Tibial artery (tissue), 4 donors: ENCODE measurements at places on chromosomes 16 and 17.
A peak's percentile ranks its signal among the peaks of the same experiment; 100 is the strongest.

DNA sequence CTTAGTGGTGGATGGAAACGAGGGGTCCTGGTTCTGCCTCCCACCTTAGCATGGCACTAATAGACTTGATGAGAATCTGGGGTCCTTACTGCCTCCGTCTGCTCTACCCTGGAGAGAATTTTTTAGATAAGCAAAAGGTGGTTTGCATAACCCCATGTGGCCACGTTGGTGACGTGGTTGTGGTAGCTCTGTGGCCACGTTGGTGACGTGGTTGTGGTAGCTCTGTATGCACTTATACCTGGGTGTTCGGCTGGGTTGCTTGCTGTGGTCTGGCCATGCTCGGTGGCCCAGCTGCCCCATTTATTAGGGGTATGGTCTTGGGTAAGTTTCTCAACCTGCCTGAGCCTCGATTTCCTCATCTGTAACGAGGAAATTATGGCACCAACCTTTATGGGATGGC lies 13.0 kb downstream of the SPIRE2 start:
- no peak for DNase-seq

GRCh38 chr16:81617021-81617346 lies 162.1 kb upstream of the PLCG2 start:
- no peak for DNase-seq

DNA sequence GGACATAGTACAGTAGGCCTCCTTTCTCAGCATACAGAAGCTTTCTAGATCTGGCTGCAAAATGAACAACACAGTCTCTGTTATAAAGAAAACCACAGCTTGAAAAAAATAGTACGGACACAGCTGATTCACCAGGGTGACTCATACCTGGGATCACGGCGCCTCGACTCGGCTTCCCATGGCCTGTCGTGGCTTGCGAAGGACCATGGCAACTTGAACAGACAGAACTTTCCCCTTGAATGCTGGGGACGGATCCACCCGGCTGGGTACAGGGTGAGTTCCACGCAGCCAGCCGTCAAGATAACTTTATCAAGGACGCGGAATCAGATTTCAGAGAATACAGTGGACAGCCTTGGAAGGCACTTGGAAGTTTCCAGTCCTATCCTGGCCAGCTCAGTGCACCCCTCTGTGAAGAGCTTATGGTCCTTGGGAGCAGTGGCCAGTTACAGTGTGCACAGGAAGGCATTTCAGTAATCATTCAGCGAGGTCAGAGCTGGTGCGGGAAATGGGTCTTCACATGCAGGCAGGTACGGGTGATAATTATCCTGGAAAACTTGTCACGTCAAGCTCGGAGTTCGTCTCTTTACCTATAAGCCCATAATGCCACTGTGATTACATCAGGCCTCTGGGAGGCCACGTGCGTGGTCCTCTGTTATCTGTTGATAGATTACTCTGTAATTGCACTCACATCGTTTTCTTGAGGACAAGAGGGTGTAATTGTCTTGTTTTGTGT lies 57.9 kb upstream of the MAF start:
- DNase-seq: no peak

DNA sequence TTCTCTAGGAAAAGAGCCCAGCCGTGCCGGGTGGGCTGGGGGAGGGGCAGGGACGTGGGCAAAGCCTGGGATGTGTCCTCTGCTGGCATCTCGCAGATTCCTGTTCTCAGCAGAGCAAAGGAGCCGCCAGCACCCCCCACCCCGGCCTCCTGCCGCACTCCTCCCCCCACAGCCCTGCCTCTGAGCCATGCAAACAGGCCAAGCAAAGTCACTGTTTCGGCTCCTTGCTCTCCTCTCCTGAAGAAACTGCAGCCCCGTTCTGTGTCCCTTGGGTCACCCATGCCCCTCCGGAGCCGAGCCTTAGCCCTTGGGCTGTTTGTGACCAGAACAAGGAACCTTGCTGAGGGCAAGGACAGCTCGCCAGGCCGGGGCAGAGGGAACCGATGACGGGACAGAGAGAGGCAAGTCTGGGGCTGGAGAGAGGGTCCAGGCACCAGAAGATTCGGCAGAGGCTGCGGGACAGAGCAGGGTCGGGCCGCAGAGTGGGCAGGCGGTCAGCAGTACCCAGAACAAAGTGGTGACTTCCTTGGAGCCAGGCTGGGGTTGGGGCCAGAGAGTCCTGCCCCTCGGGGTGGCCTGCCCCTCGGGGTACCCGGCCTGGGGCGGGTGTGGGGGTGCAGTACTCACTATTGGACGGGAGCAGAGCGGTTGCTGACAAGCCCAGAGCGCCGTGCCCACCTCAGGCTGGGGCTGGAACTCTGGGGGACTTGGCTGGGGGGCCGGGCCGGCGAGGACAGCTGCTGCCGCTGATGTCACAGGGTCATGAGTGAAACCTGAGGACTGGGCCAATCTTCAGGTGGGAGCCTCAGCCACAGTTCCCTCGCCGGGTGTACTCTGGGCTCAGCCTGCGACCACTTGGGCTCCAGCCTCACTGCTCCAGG lies 9.2 kb upstream of the PRR29 start:
- no peak for DNase-seq

GRCh38 chr17:80082403-80083135 lies 18.8 kb upstream of the GAA start:
- DNase-seq: peak; percentile 81

- DNase-seq: no peak
These were observed 8.8 kb downstream of the PIPOX start for GRCh38 chr17:29051731-29052130.
